CD4-positive, CD25-positive, alpha-beta regulatory T cell (primary cell): ENCODE measurements at places on chromosomes 2 and 18. TPM values are rescaled to one million over a fixed set of nuclear protein-coding genes. Genes with fewer than 3 reads are reported as not detected.

DNA sequence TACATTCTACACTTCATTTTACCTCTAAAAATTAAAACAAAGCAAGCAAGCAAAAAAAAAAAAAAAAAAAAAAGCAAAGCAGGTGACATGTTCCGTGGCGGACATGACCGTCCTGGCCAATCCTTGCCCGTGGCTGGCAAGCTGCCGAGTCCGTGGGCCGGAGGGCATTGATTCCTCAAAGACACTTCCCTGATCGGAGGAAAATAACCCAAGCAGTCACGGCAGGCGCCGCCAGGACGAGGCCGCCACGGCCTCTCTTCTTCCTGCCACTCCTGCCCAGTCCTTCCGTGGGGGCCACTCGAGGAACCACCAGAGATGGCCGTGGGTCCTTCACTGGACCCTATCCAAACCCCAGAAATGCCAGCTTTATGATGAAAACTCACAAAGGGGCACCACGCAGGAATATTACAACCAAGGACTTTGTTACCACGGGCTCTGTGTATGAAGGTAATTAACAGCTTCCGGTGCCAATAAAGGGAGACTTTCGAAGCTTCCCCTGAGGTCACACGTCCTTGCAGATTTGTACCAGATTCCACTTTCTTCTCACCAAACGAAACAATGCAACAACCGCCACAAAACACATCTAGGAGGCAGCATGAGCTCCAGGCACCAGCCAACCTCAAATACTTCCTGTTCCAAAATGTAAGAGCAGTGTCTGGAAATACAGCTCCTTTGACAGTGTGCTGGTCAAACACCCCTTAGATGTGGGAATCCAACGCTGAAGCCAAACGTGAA lies 170.3 kb downstream of the HDAC4 start:
- DNase-seq = no peak

- DNase-seq = no peak
Measured at GRCh38 chr2:34949316-34949715, 1350.2 kb upstream of the FAM98A start.

GRCh38 chr2:18265614-18266586 lies 294.6 kb downstream of the RDH14 start:
- no peak for DNase-seq

GRCh38 chr2:59694176-59694575 lies 859.3 kb downstream of the BCL11A start:
- DNase-seq = no peak

DNA sequence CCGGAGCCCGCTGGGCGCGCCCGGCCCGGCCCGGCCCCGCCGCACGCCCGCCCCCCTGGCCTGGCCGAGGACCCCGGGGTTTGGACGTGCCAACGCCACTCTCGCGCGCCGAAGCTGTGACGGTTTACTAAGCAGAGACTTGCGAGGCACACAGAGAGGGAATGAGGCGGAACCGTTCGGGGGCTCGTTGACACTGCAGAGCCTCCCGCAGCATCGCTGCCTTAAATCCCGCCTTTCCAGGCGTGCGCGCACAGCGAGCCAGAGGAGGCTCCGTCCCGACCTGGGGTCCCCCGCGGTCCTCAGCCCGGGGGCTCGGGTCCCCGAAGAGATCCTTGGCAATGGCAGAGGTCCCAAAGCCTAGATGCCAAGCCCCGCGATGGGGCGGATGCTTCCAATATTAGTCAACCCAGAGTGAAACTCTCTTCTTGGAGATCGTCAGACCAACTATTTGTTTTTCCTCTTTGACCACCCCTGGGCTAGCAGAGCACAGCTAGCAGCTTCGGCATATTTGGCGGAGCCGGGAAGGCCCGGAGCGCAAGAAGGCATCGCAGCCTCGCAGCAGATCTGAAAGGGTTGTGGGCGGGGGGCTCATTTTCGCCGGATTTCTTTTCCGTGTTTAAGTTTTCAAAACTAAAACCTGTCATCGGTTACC lies at the start of gene ZNF385B:
Gene ZNF385B (minus strand): TSS at position 197 of the 652 bp plus-strand sequence.
- no peak for DNase-seq

DNA sequence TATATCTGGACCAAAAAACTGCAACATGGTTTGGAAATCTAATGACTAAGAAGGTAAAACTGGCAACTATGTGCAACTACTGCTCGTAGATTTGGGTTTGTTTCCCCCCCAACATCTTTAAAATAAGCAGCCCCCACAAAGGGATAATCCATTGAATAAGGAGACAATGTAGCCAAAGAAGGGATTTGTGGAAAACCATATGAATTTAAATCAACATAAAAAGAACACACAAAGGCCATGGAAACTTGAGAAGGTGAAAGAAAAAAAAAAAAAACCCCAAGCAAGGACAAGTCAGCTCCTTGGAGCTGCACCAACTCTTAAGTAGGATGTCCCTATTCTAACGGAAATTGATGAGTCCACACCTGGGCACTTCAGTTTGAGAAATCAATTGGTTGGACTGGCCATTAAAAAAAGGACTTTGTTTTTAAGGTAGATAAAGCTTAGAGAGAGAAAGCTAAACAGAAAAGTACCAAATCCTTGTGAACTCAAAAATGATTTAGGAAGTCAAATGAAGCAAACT lies 53.7 kb upstream of the ST8SIA5 start:
- DNase-seq = no peak

DNA sequence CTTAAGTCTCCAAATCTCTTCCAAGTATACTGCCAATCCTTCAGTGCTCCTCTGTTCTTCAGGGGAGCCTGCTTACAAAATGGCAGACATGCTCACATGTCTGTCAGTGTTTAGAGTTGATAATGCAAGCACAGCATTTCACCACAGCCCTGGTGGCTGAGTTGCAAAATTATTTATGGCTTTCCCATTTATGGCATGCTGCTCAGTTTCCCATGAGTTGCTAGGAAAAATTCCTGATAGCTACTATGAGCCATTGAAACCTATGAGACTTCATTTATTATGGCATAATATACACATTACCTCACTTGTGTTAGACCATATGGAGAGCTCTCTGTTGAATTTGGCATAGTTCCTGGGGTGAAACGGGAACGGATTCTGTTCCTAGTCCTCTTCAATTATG lies 448.7 kb upstream of the TCF4 start:
- DNase-seq = no peak

DNA sequence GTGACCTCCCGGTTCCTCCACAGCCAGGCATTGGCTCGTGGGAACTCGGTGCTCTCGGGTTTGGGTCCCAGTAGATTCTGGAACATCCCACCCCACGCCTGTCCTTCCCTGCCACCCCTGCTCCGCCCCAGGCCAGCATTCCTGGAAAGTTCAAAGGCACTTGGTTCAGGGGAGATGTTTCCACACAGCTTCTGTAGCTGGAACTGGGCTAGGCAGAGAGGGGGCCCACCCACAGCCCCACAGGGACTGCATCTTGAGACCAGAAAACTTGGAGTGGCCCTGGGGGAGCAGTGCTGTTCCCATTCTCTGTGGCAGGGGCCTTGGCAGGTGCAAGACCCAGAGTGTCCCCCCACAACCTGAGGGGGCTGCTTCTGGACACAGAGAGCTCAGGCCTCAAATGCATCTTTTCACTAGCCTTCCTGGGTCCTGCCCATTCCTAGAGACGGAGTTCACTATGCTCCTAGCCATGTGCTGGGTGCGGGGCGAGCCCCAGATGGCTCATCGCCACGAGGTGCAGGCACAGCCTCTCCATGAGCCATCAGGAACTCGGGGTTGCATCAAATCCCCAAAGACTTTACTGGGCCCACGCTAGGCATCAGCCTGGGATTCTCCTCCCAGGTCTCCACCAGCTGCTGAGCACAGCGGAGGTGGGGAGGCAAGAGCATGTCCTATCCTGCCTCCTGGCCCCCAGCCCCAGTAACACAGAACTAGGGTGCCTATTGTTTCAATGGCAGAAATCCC lies 68.7 kb downstream of the ZFP36L2 start:
- DNase-seq = no peak

- DNase-seq = no peak
Measured at GRCh38 chr2:216922175-216922780, 62.4 kb upstream of the TNP1 start.

DNA sequence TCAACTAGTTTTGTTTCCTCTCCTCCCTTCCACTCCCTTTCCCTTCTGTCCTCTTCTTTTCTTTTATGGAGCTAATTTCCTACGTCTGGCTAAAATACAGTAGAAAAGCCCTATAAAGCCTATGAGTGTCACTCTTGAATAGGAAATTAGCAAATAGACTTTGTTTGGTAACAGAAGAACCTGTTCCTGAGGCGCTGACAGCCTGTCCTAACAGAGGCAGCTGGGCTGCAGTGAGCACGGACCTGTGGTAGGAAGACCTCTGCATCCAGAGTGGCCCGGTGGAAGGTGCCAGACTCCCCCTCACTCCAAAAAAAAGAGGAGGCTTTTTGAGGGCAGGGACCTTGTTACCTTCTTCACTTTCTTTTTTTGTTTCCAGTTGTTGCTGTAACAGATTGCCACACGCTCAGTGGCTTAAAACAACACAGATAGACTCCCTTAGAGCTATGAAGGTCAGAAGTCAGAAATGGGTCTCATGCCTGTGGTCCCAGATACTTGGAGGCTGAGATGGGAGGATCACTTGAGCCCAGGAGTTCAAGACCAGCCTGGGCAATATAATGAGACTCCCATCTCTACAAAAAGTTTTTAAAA lies 81.2 kb upstream of the TXNDC2 start:
- no peak for DNase-seq

- DNase-seq = no peak
Measured at GRCh38 chr2:62526531-62527381, 20.8 kb upstream of the TMEM17 start.

DNA sequence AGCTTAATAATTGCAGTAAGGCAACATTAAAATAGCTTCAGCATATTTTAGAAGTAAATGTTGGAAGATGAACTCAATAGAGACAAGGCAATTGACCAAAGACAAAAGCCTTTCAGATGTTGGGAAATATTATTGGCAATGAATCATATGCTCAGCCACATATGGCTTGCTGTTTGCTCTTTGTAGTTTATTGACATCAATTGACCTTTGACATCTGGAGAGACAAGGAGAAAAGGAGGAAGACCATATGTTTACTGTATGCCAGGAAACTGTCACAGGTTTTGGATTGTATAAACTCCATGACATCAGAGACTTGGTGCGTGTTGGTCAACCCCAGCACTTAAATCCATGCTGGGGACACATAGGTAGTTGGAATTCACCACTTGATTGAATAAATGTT lies 60.6 kb upstream of the SLC16A14 start:
- no peak for DNase-seq

GRCh38 chr2:234198976-234199375 lies 148.5 kb downstream of the SPP2 start:
- no peak for DNase-seq

DNA sequence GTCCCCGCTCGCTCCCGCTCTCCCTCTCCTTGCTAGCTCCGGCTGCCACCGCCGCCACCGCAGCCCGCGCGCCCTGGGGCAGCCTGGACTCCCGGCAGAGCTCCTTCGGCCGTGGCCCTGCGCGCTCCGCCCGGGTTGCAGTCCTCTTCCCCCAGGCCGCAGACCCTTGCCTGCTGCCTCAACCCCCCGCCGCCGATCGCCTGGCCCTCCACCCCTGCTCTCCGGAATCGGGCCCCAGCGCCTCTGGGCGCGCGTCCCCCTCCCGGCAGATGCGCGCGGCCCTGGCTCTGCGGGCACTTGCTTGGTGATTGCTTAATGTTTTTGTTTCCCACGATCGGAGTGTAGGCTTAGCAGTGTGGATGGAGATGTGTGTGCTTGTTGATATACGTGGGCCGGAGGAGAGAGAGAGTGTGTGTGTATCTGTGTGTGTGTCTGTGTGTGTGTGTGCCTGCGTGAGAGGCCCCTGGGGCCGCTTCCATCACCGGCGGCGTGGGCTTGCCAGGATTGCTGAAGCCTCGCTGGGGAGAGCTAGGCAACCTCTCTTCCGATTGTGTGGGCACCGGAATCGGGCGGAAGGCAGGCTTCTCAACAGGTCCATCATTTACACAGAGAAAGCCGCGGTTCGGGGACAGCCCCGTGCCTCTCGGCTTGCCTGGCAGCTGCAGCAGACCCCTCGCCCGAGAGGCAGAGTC lies 877 bp downstream of the INHBB start:
- peak; percentile 6 for DNase-seq

GRCh38 chr2:238938401-238939055 lies 90.6 kb downstream of the TWIST2 start:
- no peak for DNase-seq

GRCh38 chr18:14941256-14941655 lies 193.3 kb downstream of the ANKRD30B start:
- DNase-seq = no peak

- no peak for DNase-seq
Measured at GRCh38 chr2:134660626-134661402, 58.0 kb downstream of the TMEM163 start.

GRCh38 chr18:25826823-25827222 lies 263.6 kb downstream of the SS18 start:
- DNase-seq = no peak

DNA sequence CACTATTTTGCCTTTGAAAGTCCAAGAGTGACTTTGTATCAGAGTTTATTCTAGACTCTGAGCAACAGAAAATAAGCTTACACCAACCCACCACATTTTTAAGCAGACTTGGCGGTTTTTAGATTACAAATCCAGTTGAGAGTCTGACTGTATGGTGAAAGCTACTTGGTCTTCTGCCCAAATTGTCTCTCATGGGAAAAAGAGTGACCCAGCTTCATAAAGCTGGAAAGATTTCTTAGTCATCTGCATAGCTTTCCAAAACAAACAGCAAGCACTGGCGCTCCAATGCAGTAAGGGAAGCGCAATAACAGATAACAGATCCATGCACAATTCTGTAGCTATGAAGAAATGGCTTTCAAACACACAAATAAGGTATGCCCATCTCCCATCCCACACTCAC lies 7.1 kb downstream of the DSG1 start:
- no peak for DNase-seq

GRCh38 chr2:242029422-242030225 lies 160.1 kb downstream of the RTP5 start:
- peak; percentile 7 for DNase-seq

- DNase-seq = no peak
Measured at GRCh38 chr2:127515383-127515915, 10.8 kb downstream of the IWS1 start.

DNA sequence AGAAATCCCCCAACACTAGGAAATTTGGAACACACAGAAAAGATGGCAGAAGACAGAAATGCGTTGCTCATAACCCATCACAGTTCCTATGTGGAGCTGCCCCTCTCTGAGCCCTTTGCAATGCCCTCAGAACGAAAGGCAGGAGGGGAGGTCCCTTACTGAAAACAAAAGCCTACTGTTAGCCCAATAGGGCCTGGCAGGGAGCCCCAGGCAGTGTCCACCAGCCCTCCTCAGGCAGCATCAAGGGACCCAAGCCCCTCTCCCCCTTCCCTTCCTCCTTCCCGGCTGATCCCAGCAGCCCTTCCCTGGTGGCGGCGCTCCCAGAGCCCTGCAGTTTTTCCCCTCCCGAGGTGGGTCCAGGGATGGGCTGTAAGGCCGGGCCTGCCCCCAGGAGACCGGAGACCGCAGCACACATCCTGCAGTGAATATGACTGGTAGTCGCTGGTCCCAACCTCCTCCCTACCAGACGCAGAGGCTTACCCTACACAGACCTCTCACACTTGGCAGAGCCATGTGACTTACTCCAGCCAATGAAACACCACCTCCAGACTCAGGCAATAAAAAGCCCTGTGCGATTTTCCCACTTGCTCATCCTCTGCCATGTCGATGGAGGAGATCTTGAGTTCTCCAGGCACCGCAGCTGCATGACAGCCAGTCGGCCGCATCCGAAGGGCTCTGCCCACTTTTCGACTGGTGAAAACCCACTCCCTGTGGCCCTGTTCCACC lies 19.4 kb upstream of the DUSP2 start:
- no peak for DNase-seq

EMX1 gene
- not detected for total RNA-seq

REG1B gene
- total RNA-seq = not detected

CDH20 gene
- total RNA-seq = 0.25 TPM

RPIA gene
- 24.2 TPM for total RNA-seq

C2orf78 gene
- not detected for total RNA-seq

TGFBRAP1 gene
- total RNA-seq = 21.0 TPM

CXCR1 gene
- not detected for total RNA-seq

TMEM127 gene
- total RNA-seq = 54.3 TPM
